ENCODE measurements at places on chromosomes 5 and 9. TPM values are rescaled to one million over a fixed set of nuclear protein-coding genes. Genes with fewer than 3 reads are reported as not detected.

The PCDHB15 gene
- 5.6 TPM for total RNA-seq

- DNase-seq: peak; percentile 22
- H3K4me1 ChIP-seq: peaks cover 12% of the 10 kb centered on the region
- no peak overlapping the region for H3K27ac ChIP-seq
Measured at GRCh38 chr5:178069909-178070308, 43.4 kb upstream of the N4BP3 start.

- peaks cover 4% of the 10 kb centered on the region for H3K36me3 ChIP-seq
- H3K4me1 ChIP-seq: peaks cover 29% of the 10 kb centered on the region
- DNase-seq: peak; percentile 28
- peak overlapping the region; percentile 1 for H3K27ac ChIP-seq
- H3K4me3 ChIP-seq: peak overlapping the region; percentile 17
Measured at GRCh38 chr5:166781737-166782136, 1509.7 kb upstream of the WWC1 start.

The MARCHF3 gene
- total RNA-seq: 3.1 TPM

GRCh38 chr5:51018423-51018822 lies 352.0 kb downstream of the PARP8 start:
- no peaks in the 10 kb centered on the region for H3K4me1 ChIP-seq
- DNase-seq: no peak
- no peak overlapping the region for H3K4me3 ChIP-seq
- no peaks in the 10 kb centered on the region for H3K36me3 ChIP-seq
- no peaks in the 10 kb centered on the region for H3K27me3 ChIP-seq

GRCh38 chr9:134738869-134739659 lies 97.5 kb downstream of the COL5A1 start:
- no peak overlapping the region for H3K4me3 ChIP-seq
- H3K27me3 ChIP-seq: peaks cover 2% of the 10 kb centered on the region
- no peak overlapping the region for H3K27ac ChIP-seq
- DNase-seq: peak; percentile 81

GRCh38 chr9:133691191-133691590 lies 47.0 kb downstream of the SARDH start:
- peaks cover 18% of the 10 kb centered on the region for H3K4me1 ChIP-seq
- H3K4me3 ChIP-seq: no peak overlapping the region
- H3K36me3 ChIP-seq: no peaks in the 10 kb centered on the region
- no peak for DNase-seq
- peak overlapping the region; percentile 95 for H3K27ac ChIP-seq

GRCh38 chr5:178421699-178422399 lies 168.3 kb downstream of the COL23A1 start:
- H3K27me3 ChIP-seq: no peaks in the 10 kb centered on the region
- peaks cover 73% of the 10 kb centered on the region for H3K4me1 ChIP-seq
- no peak overlapping the region for H3K4me3 ChIP-seq
- no peak for DNase-seq
- H3K36me3 ChIP-seq: no peaks in the 10 kb centered on the region
- peak overlapping the region; percentile 57 for H3K27ac ChIP-seq

DNA sequence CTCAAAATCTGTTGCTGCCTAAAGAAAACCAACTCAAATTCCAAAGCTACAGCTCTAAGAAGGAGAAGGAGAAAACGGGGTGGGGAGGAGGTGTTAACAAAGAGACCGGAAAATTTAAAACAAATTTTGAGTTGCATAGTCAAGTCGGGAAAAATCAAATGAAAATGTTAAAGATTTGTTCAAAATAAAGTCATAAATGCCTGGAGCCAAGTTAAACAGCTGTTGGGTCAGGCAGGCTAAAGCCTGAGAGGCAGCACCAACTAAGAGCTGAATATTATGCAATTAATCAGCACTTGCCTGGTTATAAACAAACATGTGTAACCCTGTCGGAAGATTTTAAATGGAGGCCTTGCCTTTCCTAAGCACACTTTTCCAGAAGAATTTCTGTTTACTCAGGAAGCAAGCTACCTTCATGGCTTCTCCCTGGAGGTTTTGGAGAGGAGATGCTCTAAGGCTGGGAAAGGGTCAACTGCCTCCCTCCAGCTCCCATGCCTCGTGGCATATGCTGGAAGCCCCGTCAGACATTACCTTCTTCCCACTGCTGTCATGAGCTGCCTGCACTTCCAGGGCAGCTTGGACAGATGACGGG lies 270.5 kb downstream of the DMRT2 start:
- no peaks in the 10 kb centered on the region for H3K27me3 ChIP-seq
- H3K4me3 ChIP-seq: no peak overlapping the region
- peaks cover 3% of the 10 kb centered on the region for H3K36me3 ChIP-seq
- no peak for DNase-seq
- H3K4me1 ChIP-seq: no peaks in the 10 kb centered on the region

DNA sequence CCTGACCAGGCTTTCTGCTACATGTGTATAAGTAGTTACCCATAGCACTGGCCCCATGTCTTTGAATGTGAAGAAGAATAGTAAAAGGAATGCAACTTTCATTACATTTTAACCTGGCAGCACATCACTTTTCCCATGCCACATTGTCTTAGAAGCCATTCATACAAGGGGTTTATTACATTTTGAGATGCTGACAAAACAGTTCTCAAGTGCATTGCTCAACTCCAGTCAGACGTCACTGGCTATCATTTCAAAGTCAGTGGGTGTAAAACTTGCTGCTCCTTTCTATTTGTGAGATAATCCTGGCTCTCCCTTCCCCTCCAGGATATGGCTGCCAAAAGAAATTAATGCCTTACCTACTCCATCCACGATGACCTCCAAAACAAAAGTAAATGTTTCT lies 97.0 kb upstream of the VCAN start:
- no peak for DNase-seq
- H3K4me3 ChIP-seq: no peak overlapping the region
- H3K36me3 ChIP-seq: no peaks in the 10 kb centered on the region
- H3K27me3 ChIP-seq: no peaks in the 10 kb centered on the region
- no peak overlapping the region for H3K27ac ChIP-seq

DNA sequence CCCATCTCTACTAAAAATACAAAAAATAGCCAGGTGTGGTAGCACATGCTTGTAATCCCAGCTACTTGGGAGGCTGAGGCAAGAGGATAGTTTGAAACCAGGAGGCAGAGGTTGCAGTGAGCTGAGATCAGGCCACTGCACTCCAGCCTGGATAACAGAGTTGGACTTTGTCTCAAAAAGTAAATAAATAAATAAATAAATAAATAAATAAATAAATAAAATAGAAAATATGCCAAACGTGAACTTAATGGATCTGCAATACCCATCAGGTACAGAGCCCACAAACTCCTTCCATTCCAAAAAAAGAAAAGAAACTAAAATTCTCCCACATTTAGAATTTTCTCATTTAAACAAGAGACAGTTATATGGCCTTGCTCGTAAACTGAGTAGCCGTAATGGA lies 702.7 kb downstream of the CDH18 start:
- H3K4me1 ChIP-seq: no peaks in the 10 kb centered on the region
- H3K27ac ChIP-seq: no peak overlapping the region
- H3K4me3 ChIP-seq: no peak overlapping the region
- no peaks in the 10 kb centered on the region for H3K27me3 ChIP-seq

- no peak for DNase-seq
- no peaks in the 10 kb centered on the region for H3K4me1 ChIP-seq
- no peak overlapping the region for H3K27ac ChIP-seq
- no peaks in the 10 kb centered on the region for H3K27me3 ChIP-seq
- H3K4me3 ChIP-seq: no peak overlapping the region
- H3K36me3 ChIP-seq: peaks cover 18% of the 10 kb centered on the region
Measured at GRCh38 chr5:132354381-132355139, 14.9 kb upstream of the SLC22A5 start.

DNA sequence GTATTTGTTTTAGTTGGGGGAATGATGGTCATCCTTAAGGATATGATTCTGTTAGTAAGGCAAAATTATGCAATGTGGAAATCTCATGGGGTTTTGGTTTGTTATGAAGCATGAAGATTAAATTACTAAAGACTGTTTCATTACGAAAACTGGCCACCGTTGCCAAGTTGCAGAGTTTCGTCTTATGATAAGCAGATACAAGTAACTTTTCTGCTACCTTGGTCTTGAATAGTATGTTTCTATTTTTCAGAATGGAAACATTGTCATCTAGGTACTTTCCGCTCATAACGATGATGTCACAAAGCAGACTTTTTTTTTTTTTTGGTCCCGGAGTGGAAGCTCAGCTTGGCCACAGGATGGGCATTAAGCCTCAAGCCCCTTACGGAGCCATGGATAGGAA lies 4.2 kb downstream of the CCNI2 start:
- DNase-seq: no peak
- no peak overlapping the region for H3K4me3 ChIP-seq
- H3K27me3 ChIP-seq: peaks cover 46% of the 10 kb centered on the region
- peaks cover 4% of the 10 kb centered on the region for H3K36me3 ChIP-seq
- H3K27ac ChIP-seq: no peak overlapping the region

- H3K27ac ChIP-seq: peak overlapping the region; percentile 95
- H3K4me1 ChIP-seq: peaks cover 39% of the 10 kb centered on the region
- H3K36me3 ChIP-seq: no peaks in the 10 kb centered on the region
Measured at GRCh38 chr5:80093796-80094195, 58.6 kb downstream of the THBS4 start.

DNA sequence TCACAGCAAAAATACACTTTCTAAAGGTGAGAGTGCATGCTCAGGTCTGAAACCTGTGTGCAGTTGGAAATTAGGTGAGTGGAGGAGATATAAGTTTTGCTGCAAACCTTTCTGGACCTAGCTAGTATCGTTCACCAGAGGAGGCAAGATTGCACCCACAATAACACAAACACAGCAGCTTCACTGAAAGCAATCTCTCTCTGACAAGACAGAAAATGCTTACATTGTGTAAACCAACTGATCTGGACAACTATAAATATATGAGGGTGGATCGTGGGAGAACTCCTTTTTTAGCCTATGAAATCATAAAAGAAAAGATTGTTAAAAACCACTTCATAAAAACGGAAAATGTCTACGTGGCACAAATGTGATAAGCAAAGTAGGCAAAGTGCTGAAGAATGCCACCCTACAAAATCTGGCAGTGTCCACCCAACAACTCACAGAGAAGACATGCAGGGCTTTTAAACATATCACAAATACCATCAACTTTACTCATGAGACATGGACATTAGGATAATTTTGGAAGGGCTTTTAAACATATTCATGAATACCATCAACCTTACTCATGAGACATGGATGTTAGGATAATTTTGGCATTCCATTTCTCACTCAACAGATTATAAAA lies 134.3 kb downstream of the CDH18 start:
- DNase-seq: no peak
- no peaks in the 10 kb centered on the region for H3K27me3 ChIP-seq
- H3K4me3 ChIP-seq: no peak overlapping the region
- H3K36me3 ChIP-seq: no peaks in the 10 kb centered on the region
- H3K4me1 ChIP-seq: no peaks in the 10 kb centered on the region
- no peak overlapping the region for H3K27ac ChIP-seq

The TMC1 gene
- total RNA-seq: 0.33 TPM

DNA sequence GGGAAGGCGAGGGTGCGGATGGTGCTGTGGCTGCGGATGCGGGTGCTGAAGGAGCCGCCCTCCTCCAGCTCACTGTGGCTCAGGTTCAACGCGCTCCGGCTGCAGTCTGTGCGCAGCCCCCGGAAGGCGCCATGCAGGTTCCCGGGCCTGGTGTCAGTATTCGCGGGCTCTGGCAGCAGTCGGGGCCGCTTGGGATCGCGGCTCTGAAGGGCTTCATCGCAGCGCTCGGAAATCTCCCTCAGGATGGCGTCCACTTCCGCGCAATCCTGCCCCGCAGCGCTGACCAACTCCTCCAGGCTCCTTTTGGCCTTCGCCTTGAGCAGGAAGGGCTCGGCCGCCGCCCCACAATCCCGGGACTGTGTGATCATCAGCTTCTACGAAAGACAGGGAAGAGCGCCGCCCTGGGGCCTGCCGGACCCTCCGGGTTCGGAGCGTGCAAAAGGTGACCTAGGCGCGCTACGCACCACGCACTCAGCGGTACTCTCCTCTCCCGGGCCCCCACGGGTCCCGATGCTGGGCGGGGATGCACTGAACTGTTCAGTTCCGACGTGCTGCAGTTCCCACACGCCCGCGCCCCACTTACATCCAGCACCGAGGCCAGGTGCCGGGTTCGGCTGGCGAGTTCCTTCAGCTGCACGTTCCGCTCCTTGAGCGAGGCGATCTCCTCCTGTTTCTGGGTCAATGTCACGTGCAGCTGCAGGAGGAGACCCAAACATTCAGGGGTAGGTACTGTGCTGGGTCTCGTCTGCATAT lies 6.5 kb downstream of the MCIDAS start:
- H3K27ac ChIP-seq: peak overlapping the region; percentile 57
- DNase-seq: peak; percentile 23
- peak overlapping the region; percentile 85 for H3K4me3 ChIP-seq
- peaks cover 2% of the 10 kb centered on the region for H3K36me3 ChIP-seq
- peaks cover 89% of the 10 kb centered on the region for H3K27me3 ChIP-seq

GRCh38 chr5:139642891-139643871 lies 5.0 kb upstream of the CXXC5 start:
- peaks cover 46% of the 10 kb centered on the region for H3K27me3 ChIP-seq
- peak overlapping the region; percentile 89 for H3K4me3 ChIP-seq
- peak overlapping the region; percentile 94 for H3K27ac ChIP-seq
- no peak for DNase-seq

DNA sequence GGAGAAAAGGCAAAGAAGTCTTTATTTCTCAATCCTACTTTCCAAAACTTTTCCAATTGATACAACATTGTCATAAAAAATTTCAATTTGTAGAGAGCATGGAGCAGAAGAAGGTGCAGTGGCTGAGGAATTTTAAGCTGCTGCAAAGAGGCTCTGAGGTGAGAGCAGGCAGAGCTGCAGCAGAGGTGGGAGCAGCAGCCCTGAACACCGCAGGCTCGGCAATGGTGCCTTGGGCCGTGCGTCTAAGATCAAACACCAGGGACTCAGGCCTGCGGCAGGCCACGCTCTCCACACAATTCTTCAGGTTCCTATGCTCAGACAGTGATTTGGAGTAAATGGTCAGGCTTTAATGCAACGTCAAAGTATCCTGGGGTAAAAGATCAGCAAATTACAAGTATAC lies 46.3 kb downstream of the SIL1 start:
- H3K27ac ChIP-seq: no peak overlapping the region
- H3K4me3 ChIP-seq: no peak overlapping the region
- H3K36me3 ChIP-seq: no peaks in the 10 kb centered on the region
- no peaks in the 10 kb centered on the region for H3K4me1 ChIP-seq
- DNase-seq: no peak
- no peaks in the 10 kb centered on the region for H3K27me3 ChIP-seq

GRCh38 chr5:32325062-32325461 lies 12.3 kb upstream of the MTMR12 start:
- peaks cover 3% of the 10 kb centered on the region for H3K4me1 ChIP-seq
- no peaks in the 10 kb centered on the region for H3K36me3 ChIP-seq
- no peak overlapping the region for H3K27ac ChIP-seq

The HMGCR gene
- 321 TPM for total RNA-seq

The CDH10 gene
- total RNA-seq: 4.8 TPM

- H3K4me1 ChIP-seq: peaks cover 34% of the 10 kb centered on the region
- H3K36me3 ChIP-seq: no peaks in the 10 kb centered on the region
- peak overlapping the region; percentile 77 for H3K4me3 ChIP-seq
- no peaks in the 10 kb centered on the region for H3K27me3 ChIP-seq
Measured at GRCh38 chr5:95823738-95824609, 1.4 kb upstream of the GLRX start.
